ENCODE measurements at places on chromosomes 16 and 17. TPM values are rescaled to one million over a fixed set of nuclear protein-coding genes. Genes with fewer than 3 reads are reported as not detected.

The TNK1 gene
- 7.0 TPM for total RNA-seq

GRCh38 chr17:48636177-48637018 lies 10.2 kb upstream of the HOXB9 start:
- H3K27ac ChIP-seq = no peak overlapping the region
- DNase-seq = no peak
- H3K27me3 ChIP-seq = no peaks in the 10 kb centered on the region
- H3K4me1 ChIP-seq = peaks cover 16% of the 10 kb centered on the region

DNA sequence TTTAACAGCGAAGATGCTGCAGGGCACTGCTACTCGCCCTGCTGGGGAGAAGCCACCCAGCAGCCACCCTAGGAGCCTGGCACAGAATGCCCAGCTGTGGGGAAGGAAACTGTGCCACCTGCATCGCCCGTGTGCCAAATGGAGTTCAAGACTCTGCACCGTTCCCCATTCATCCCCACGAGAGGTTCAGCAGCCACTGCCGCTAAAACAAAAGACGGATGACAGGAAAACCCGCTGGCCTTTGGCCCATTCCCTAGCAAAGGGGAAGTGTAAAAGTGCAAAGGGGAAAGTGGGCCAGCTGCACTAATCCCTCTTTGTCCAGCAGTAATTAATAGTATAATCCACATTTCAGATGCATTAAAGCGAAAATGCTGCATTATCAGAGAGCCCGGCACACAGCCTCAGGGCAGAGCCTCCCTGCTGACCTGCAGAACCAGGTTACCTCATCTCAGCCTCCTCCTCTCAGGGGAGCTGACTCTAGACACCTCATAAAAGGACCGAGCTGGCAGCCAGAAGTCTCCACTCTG lies 37.7 kb downstream of the ZFHX3 start:
- peaks cover 3% of the 10 kb centered on the region for H3K4me1 ChIP-seq
- peaks cover 3% of the 10 kb centered on the region for H3K36me3 ChIP-seq
- no peak overlapping the region for H3K27ac ChIP-seq
- no peaks in the 10 kb centered on the region for H3K27me3 ChIP-seq

DNA sequence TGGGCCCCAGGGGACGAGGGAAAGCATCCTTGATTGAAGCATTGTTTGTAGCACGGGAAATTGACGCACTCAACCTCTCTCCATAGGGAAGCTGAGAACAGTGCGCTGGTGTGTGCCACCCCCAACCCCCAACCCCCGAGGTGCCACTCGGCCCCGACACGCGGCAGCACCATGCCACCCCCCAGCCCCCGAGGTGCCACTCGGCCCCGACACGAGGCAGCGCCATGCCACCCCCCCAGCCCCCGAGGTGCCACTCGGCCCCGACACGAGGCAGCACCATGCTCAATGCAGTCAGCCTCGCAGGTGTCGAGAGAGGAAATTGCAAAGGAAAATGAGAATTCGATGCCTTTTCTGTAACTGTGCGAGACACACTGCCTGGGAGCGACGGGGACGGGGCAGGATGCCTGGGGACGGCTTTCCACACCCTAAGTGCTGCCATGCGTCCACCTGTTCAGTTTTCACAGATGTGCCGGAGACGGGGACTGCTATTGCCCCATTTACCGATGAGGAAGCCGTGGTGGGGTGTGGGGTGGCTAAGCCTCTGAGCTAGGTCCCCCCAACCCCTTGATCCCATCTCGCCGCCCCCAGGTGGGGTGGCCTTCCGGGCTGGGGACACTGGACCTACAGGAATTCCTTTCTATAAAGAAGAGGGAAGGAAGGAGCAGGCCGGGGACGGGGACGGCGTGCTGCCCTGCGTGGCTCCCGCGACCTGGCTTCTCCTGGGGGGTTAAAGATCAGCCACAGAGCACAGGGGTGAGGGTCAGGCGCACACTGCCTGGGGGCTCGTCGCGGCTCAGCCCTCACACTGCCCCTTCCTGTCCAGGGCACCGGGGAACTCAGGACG lies 9.8 kb downstream of the CBFA2T3 start:
- DNase-seq = no peak
- no peaks in the 10 kb centered on the region for H3K36me3 ChIP-seq
- H3K27ac ChIP-seq = no peak overlapping the region
- no peak overlapping the region for H3K4me3 ChIP-seq

Data from Calu3 (cell line).